ENCODE measurements at places on chromosomes 6 and 20.

DNA sequence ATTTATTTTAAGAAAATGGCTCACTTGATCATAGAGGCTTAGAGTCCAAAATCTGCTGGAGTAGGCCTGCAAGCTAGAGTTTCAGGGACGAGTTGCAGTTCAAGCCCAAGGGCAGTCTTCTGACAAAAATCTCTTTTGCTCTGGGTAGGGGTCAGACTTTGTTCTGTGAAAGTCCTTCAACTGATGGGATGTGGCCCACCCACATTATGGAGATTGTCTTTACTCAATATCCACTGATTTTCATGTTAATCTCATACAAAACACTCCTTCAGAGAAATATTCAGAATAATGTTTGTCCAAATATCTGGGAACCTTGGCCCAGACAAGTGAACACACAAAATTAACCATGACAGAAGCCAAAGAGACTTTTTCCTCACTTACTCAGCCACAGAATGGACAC, 98.6 kb upstream of the RSPO3 start:
- no peak for DNase-seq

GRCh38 chr6:20481281-20481680, 53.0 kb upstream of the CDKAL1 start:
- DNase-seq, result no peak

- DNase-seq, result no peak
Observed at GRCh38 chr20:59820204-59821041, 113.0 kb downstream of the SYCP2 start.

DNA sequence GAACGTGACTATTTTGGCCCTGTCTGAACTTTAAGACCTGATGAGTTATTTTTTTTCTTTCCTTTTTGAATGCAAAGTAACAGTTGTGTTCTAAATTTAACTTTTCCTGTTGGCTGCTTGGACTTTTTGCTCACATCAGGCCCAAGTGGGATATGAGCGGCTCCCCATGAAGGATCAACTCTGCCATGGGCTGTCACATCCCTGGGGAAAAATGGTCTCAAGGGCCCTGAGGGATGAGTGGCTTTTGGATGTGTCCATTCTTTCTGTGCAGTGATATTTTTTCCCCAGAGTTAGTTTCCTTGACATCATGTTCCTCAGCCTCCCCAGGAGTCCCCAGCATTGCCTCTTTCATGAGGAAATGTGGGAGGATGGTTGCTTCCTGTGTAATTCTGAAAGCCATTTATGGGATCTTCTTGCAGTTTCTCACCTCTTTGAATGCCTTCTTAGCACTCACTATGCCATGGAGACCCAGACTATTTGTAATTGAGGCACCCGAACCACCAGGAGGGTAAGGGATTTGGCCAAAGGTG, 92.5 kb downstream of the SLC24A3 start:
- DNase-seq, result no peak

DNA sequence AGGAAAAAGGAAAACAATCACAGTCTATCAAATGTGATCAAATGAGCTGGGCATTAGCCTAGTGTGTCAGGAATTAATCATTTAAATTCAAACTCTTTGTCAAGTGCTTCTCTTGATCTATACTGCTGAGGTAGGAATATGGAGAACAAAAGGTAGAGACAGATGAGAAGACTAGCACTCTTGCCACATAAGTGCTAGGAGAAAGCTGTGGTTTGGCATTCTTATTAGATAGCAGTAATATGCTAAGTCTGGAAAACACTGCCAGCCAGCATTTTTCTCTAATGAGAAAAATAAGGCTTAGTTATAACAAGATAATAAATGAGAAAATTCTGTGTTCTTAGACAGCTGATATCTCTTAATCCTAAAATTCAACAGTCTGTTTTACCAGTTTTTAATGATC, 38.9 kb downstream of the ORC3 start:
- DNase-seq, result no peak

- DNase-seq, result no peak
Observed at GRCh38 chr6:111975466-111975865, 78.4 kb upstream of the CCN6 start.

- no peak for DNase-seq
Observed at GRCh38 chr20:53692465-53693067, 98.9 kb upstream of the ZNF217 start.

- DNase-seq, result no peak
Observed at GRCh38 chr20:16771213-16771612, 23.1 kb downstream of the OTOR start.

DNA sequence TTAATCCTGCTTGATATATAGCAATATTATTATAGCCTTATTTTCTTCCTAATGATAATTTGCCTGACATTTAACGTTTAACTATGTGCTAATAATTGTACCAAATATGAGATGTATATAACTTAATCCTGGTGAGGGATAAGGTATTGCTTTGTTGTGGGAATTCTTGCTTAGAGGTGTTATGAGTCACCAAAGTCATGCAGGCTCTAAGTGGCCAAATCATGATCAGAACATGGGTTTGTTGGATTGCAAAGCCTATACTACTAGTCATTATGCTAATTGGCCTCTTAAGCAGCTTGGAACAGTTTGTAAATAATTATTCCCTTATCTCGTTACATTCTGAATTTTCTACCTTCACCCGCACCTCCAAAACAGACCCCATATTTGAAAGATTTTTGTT, 21.9 kb upstream of the C6orf141 start:
- no peak for DNase-seq

- DNase-seq, result no peak
Observed at GRCh38 chr6:53216301-53216700, 67.7 kb upstream of the GCM1 start.

- DNase-seq, result no peak
Observed at GRCh38 chr6:72287801-72288200, 334.1 kb upstream of the KCNQ5 start.

Data from NCI-H1092 (cell line).